ENCODE measurements at places on chromosomes 16 and 17.

DNA sequence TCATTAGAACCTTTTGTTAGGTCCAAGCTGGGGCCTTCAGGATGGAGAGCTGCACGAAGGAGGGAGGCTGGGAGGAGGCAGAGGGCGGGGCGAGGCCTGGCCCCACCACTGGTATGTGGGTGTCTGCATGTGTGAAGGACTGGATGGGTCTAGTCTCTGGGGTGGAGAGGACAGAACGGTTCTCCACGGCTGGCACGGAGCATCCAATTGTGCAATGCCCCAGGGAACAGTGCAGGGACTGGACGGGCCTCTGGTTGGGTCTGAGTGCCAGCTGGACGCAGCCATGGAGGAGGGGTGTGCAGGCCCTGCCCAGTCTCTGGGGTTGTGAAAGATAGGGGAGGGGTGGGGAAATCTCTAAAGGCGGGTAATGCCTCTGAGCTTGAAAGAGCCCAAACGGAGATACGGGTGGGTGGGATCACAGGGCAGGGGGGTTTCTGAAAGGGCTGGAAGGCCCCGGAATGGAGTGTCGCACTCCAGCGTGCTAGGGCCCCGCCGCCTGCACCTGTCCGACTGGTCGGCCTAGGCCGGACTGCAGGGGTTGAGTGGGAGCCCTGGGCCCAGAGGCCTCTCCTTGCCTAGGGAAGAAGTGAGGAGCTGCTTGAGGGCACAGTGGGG lies 1.6 kb downstream of the PPL start:
- peak; percentile 90 for DNase-seq

DNA sequence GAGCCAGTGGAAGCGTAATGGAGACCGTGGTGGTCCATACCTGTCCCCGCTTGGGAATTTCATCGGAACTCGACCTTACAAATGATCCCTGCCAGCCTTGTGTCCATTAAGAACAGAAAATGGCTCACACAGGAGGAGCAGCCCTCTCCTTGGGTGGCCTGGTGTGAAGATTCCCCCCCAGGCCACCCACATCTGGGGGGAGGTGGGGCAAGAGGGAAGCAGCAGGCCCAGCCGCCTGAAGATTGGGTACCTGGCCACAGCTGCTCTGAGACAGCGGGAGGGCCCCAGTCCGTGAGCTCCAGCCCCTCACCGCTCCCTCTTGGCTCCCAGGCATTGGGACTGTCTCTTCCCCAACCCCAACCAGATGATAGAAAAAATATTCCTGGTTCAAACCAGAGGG lies 277.8 kb upstream of the FOXF1 start:
- DNase-seq: no peak

DNA sequence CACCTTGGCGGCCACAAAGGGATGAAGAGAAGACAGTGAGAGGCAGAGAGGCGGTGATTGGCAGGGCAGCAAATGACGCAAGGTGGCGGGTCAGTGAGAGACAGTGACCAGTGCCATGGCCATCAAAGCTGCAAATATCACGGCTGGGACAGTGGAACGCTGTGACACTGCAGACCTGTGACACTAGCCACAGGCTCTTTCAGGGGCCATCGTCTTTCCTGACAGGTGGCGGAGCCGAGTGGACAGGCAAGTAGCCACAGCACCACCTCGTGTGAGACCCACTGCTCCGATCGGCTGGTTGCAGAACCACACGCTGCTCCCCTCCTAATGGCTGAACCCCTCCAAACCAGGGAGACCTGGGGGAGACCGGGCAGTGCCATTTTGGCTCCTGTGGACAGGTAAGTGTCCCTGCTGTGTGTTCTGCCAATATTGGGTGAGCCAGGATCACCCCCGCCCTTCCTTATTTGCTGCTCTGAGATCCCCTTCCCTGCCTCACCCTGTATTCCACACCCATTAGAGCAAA lies 7.9 kb upstream of the ZNF778 start:
- DNase-seq: peak; percentile 41

GRCh38 chr16:82834151-82834815 lies 207.5 kb downstream of the CDH13 start:
- DNase-seq: no peak

GRCh38 chr17:14559264-14560119 lies 258.6 kb downstream of the HS3ST3B1 start:
- no peak for DNase-seq

DNA sequence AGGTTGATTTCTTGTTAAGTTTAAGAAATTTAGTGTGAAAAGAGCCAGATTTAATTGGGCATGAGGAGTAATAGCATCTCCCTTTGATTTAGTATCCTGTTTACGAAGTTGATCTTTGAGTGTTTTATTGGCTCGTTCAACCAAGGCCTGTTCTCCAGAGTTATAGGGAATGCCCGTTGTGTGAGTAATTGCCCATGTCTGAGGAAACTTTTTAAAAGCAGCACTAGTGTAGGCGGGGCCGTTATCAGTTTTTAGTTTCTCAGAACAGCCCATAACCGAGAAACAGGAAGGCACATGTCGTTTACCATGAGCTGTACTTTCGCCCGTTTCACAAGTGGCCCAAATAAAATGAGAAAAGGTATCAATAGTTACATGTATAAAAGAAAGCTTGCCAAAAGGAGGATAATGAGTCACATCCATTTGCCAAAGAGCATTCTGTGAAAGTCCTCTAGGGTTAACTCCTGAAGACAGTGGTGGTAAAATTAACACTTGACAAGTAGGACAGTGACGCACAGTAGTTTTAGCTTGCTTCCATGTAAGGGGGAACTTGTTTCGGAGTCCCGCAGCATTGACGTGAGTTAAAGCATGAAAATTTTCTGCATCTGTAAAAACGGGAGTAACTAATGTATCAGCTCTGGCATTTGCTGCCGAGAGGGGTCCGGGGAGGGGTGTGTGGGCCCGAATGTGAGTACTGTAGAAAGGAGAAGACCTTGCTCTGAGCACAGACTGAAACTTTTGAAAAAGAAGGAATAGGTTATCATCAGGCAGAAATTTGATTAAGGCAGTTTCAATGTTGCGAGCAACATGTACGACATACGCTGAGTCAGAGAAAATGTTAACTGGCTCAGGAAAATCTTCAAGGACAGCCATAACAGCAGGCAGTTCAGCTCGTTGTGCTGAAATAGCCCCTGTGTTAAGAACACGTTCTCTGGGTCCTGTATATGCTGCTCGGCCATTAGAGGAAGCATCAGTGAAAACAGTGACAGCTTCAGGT lies 18.5 kb upstream of the KCTD5 start:
- no peak for DNase-seq

DNA sequence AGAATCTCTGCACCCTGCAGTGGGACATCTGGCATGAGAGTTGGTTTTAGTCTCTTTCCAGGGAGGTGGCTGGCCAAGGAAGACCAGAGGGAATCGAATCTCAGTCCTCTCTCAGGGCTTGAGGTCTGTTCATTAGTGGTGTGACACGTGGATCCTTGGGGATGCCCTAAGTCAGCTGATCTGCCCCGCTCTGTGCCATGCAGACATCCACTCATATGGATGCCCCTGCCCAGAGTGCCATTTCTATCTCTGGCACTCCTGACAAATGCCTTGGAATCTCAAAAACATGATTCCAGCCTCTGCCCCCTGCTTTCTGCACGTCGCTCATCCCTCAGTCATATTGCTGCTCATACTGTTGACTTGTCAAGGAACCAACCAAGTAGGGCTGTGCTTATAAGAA lies 38.8 kb downstream of the WSCD1 start:
- DNase-seq: no peak

DNA sequence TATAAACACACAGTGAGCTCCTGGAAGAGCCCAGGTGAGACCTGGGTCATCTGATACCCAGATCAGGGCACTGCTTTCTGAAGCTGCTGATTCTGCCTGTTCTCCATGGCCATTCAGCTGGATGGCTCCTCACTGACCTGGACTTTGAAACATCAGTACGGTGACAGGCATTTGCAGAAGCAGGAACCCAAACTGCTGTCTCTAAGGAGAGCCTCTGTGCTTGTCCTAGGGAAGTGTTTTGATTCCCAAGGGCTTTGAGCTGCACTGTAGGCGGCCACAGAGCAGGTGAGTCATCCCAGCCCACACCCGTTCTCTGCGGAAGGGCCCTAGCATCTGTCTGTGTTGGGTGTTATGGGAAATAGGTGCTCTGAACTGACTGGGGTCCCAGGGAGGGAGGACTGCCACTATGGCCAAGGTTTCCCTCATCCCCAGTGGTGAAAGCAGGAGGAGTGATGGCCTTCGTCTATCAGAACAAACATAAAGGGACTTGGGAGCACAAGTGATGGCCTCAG lies 60.7 kb upstream of the ADCY9 start:
- DNase-seq: no peak

DNA sequence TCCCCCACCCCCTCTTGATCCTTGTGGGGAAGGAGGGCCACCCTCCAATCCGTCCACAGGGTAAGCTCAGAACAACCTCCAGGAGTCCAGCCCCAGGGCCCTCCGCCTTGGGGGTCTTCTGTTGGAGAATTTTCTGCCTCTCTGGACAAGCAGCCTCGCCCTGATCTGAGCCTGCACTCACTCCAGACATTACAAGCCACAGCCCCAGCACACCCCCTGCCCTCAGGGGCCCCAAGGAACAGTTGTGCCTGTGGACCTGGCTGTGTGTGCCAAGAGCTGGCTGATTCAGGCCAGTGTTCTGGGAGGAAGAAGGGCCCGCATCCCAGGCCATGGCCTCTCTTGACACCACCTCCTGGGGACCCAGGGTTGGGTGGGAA lies 477 bp upstream of the ARHGAP27 start:
- DNase-seq: peak; percentile 52

GRCh38 chr17:48562934-48563333 lies 15.2 kb downstream of the HOXB4 start:
- DNase-seq: no peak

GRCh38 chr16:67430504-67430976 lies 381 bp upstream of the HSD11B2 start:
- DNase-seq: no peak

DNA sequence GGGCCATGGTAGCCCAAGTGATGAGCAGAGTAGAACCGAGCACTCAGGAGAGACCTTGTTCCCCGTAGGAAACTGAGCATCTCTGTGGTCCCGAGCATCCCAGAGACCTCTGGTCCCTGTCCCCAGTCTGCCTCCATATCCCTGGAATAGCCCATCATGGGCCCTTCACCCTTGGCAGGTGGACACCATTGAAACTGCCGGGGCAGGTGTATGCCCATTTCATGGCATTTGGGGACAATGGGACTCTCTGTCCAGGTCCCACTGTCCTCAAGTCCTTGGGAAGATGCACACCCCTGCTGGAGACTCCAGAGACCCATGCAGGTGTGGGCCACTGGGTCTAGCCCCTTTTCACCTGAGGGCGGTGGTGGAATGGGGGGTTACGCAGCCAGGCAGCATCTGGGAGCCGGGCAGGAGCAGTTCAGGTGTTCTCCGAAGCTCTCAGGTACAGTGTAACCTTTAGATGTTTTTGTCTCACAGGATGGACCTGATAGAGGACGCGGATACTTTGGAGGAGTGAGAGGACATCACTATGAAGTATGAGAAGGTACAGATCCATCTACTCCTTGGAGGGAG lies 75.9 kb downstream of the GOSR1 start:
- no peak for DNase-seq

DNA sequence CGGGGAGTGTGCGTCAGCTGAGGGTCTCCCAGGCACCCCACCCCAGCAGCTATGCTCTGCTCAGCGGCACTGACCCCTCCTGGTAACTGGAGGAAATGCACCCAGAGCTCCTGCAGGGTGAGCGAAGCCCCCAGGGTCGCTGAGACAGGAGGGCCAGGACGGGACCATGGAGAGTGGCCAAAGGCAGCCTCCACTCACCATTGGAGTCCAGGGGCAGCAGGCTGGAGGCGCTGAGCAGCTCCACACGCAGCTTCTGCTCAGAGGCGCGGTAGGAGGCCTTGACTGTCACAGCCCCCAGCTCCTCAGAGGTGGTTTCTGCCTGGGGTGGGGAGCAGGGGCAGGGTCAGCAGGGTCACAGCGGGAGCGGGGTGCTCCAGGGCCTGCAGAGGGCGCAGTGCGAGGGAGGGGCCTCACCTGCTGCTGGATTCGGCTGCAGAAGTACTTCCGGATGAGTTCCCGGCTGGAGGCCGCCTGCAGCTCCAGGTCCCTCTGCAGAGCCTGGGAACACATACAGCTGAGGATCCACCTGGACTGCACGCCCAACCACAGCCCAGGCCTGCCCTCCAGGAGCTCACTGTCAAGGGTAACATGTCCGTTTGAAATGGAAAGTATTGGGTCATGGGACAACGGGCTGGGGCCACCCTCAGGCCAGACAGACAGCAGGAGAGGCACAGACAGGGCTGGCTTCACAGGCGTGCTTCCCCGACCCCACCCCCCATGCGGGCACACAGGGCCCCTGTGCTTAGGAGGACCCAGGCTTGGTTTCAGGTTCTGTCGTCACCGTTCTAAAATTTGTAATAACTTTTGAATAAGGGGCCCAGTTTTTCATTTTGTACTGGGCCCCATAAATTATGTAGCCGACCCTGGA lies 13.8 kb downstream of the UNC13D start:
- no peak for DNase-seq

GRCh38 chr16:79066561-79066960 lies 534.0 kb downstream of the MAF start:
- DNase-seq: no peak

DNA sequence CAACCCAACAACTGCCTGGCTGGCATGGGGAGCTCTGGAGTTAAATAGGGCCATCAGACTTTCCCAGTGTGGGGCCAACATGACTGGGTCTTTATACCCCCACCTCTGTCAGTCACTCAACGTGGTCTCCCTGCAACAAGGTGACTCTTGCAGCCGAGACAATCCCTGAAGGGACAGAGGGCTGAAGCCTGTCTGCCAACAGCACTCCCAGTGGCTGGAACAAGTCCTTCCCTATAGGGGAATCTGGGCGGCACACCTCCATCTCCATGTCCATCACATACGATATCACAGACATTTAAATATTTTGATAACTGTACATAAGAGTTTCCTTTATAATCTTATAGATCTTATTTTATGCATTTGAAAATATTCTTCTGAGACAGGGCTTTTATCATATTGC lies 4.8 kb upstream of the MAPT start:
- no peak for DNase-seq

DNA sequence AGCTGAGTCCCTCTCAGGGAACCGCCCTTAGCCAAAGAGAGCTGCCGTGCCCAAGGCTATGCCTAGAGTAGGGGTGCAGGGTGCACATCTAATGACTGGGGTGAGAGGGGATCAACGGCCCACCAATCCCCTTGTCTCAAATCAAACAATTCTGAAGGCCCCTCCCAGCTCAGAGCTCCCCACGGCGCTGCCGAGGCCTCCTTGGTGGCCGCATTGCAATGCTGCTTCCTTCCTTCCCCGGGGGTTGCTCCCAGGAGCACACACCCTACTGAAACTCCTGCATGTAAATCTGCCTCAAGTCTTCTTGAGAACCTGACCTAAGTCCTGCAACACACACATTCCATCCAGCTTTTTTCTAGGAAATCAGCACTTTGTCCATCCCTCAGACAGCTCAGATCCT lies 80.6 kb upstream of the RCVRN start:
- DNase-seq: no peak
